HepG2 (cell line): ENCODE measurements at places on chromosomes 1 and 21.

DNA sequence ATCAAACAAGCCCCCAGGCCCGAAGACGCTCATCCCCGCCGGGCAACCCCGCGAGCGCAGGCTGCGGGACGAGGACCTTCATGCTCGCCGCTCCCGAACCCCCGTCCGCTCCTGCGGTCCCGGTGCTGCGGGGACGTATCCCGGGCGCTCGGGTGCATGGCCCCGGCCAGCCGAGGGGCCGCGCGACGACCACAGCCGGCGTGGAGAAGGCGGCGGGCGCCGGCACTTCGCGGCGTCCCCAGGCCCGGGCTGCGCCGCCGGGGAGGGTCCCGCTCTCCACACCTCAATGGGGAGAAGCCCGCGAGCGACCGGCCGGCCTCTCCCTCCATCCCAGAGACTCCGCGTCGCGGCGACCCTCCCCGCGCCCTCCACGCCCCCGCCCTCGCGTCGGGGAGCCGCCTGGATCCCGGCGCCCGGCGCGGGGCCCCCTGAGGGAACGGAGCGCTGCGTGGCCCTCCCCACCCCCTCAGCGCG is 401 bp downstream of the ERRFI1 start:
- peak overlapping the region; percentile 71 for H3K27ac ChIP-seq
- peaks cover 36% of the 10 kb centered on the region for H3K36me3 ChIP-seq
- no peak for DNase-seq
- H3K4me3 ChIP-seq = peak overlapping the region; percentile 88
- H3K27me3 ChIP-seq = peaks cover 5% of the 10 kb centered on the region; the same call in 1 of the 3 replicates
- peaks cover 34% of the 10 kb centered on the region for H3K4me1 ChIP-seq

- H3K27me3 ChIP-seq = peaks cover 2% of the 10 kb centered on the region; the same call in 2 of the 3 replicates
- H3K27ac ChIP-seq = no peak overlapping the region
- H3K4me3 ChIP-seq = no peak overlapping the region
- H3K36me3 ChIP-seq = no peaks in the 10 kb centered on the region
- DNase-seq = no peak
These were observed 89.6 kb downstream of the NAV1 start for GRCh38 chr1:201628490-201628889.

DNA sequence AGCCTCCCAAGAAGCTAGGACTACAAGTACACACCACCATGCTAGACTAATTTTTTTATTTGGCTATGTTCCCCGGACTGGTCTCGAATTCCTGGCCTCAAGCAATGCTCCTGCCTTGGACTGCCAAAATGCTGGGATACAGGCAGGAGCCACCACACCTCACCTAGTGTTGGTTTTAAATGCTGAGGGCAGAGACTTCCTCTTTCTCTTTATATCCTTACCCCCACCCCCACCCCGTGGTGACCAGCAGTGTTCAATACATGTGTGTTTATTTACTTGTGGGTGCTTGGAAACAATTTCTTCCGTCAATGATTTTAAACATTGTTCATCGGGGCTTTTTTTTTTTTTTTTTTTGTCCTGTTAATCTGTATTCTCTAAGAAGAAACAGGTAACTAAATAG is 158.9 kb downstream of the ZBTB18 start:
- no peak overlapping the region for H3K27ac ChIP-seq
- no peak overlapping the region for H3K4me3 ChIP-seq
- peaks cover 40% of the 10 kb centered on the region for H3K4me1 ChIP-seq
- no peaks in the 10 kb centered on the region for H3K27me3 ChIP-seq
- no peaks in the 10 kb centered on the region for H3K36me3 ChIP-seq

- H3K36me3 ChIP-seq = no peaks in the 10 kb centered on the region
- no peak for DNase-seq
- H3K4me3 ChIP-seq = peak overlapping the region; percentile 47; the same call in 1 of the 2 replicates
- no peak overlapping the region for H3K27ac ChIP-seq
- H3K4me1 ChIP-seq = peaks cover 6% of the 10 kb centered on the region; the same call in 1 of the 2 replicates
- peaks cover 25% of the 10 kb centered on the region for H3K27me3 ChIP-seq
These were observed 553 bp downstream of the PTGER3 start for GRCh38 chr1:71046891-71047634.

DNA sequence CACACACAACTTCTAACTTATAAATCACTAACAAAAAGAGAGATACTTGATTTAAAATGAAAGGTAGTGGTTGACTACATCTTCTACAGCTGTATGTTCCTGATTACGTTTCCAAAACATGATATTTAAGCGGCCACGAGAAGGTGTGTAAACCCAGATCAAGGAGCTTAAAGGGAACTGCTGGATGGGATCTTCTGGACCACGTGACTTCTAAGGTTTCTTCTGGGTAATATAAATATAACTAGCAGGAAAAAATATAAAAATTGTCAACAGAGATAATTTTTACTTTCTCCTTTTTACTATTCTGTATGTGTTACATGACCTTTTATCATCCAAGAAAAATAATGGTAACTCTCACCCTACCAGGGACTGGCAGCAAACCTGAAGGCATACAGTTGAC is 66.2 kb downstream of the TTLL7 start:
- no peaks in the 10 kb centered on the region for H3K27me3 ChIP-seq
- H3K4me1 ChIP-seq = no peaks in the 10 kb centered on the region
- no peak for DNase-seq
- H3K27ac ChIP-seq = no peak overlapping the region
- H3K36me3 ChIP-seq = no peaks in the 10 kb centered on the region
